T-cell (primary cell): ENCODE measurements at places on chromosomes 5 and 9.
A peak's percentile ranks its signal among the peaks of the same experiment; 100 is the strongest.

DNA sequence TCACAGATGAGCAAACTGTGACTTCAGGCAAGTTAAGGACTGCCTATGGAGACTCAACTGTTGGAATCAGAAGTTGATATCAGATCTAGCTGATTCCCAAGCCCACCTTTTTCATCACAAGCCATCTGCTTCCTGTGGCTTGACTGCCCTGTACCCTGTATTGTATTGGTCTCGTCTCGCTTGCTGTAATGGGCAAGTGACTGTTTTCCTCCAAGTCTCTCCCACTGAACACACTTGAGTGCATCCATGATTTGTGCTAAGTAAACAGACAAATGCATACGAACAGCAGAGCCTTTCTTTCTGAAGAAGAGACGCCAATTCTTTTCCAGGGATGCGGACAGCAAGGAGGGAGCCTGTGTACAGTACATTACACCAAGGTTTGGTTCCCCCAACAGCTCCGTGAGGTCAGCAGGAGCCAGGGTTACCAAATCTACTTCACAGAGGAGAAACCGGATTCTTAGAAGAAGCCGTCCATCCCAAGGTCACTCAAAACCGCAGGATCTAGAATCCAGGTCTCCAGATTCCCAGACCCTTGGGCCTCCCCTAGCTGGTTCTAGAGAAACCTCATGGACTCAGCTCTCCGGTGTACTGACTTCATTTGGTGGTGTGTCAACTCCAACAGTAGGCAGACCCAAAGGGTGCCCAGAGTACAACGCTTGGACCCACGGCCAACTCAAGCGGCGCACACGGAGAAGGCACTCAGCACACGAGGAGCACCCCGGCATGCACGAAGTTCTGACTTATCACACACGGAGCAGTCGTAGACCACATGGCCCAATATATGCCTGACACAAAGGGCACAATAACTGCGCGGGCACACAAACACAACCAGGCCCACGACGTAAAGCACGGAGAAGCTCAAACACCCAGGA, 1.1 kb downstream of the BAG1 start:
- DNase-seq = no peak

- DNase-seq = no peak
Measured at GRCh38 chr9:34382879-34383278, 6.2 kb upstream of the MYORG start.

DNA sequence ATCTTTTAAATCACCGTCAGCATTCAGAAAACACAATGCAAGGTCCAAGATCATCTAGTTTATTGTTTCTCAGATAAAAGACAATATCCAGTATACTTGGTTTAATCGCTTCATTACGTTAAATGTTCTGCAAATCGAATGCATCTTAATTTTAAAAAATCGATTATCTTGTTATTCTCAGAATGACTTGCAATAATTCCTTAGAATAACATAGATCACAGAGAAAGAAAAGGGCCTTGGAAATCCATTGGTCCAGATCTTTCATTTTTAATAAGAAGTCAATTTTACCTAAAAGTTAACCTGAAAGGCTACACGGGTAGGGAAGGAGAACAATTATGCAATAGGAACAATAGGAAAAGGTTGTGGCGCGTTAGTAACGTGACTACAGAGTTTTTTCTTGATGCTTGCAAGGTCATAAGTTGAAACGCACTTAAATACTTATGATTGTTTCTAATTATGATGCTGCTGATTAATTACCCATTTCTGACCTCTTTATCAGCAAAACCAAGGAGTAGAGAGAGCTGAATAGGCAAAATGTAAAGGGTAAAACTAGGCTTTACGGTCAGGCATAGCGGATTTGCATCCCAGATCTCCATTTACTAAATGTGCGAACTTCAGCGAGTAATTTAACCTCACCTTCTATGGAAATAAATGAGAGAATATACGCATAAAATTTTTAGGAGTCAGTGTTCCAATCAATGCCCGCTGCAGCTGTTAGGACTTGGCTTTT, 769 bp upstream of the LYRM7 start:
- DNase-seq = no peak

- DNase-seq = no peak
Measured at GRCh38 chr5:16855485-16855884, 80.6 kb downstream of the MYO10 start.

DNA sequence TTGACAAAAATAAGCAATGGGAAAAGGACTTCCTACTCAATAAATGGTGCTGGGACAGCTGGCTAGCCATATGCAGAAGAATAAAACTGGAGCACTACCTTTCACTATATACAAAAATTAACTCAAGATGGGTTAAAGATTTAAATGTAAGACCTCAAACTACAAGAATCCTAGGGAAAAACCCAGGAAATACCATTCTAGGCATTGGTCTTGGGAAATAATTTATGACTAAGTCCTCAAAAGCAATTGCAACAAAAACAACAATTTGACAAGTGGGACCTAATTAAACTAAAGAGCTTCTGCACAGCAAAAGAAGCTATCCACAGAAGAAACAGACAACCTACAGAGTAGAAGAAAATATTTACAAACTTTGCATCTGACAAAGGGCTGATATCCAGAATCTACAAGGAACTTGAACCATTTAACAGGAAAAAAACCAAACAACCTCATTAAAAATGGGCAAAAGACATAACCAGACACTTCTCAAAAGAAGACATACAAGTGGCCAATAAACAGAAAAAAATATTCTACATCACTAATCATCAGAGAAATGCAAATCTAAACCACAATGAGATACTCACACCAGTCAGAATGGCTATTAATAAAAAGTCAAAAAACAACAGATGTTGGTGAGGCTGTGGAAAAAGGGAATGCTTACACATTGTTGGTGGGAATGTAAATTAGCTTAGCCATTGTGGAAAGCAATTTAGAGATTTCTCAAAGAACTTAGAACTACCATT, 75.2 kb upstream of the CPEB4 start:
- DNase-seq = no peak

GRCh38 chr5:74042559-74042958, 416.6 kb downstream of the ARHGEF28 start:
- no peak for DNase-seq

- DNase-seq = no peak
Measured at GRCh38 chr5:140795259-140795641, 598 bp downstream of the PCDHA2 start.

GRCh38 chr5:50751064-50751657, 84.7 kb downstream of the PARP8 start:
- DNase-seq = peak; percentile 58

DNA sequence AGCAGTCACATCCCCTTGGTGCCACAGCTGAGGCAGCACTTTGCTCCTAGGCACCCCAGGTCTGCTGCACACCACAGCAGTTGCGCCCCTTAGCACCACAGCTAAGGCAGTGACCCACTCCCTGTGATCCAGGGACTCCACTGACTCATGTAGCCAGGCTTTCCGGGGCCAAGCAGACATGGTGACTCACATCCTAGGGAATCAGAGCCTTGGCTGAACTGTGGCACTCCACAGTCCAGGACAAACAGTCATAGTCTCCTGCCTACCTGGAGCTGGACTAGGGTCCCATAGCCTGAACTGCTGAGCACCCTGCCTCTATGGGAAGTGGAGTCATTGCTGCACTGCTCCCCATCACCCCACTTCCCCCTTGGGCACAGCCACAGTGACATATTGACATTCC, 338.7 kb downstream of the NPR3 start:
- no peak for DNase-seq

GRCh38 chr5:72036951-72037350, 70.3 kb upstream of the MAP1B start:
- no peak for DNase-seq

DNA sequence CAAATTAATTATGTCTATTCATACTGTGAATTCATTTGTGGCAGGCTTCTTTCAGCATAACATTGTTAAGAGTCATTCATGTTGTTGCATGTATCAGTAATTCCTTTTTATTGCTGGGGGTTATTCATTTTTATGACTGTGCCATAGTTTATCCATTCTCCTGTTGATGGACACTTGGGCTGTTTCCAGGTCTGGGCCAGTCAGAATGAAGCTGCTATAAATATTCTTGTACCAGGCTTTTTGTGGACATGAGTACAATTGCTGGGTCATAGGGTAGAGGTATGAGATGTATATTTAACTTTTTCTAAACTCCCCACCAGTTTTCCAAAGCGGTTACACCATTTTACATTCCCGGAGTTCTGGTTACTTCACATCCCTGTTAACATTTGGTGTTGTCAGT, 13.6 kb downstream of the PRPF4 start:
- no peak for DNase-seq
